Kidney (tissue), 22 donors: ENCODE measurements at places on chromosomes 4 and X. TPM values are rescaled to one million over a fixed set of nuclear protein-coding genes. Genes with fewer than 3 reads are reported as not detected.

GRCh38 chrX:72023071-72023470 lies 108.6 kb downstream of the RTL5 start:
- H3K4me1 ChIP-seq: peaks cover 4% of the 10 kb centered on the region
- H3K4me3 ChIP-seq: no peak overlapping the region
- H3K27me3 ChIP-seq: peaks cover 6% of the 10 kb centered on the region
- H3K36me3 ChIP-seq: no peaks in the 10 kb centered on the region

DNA sequence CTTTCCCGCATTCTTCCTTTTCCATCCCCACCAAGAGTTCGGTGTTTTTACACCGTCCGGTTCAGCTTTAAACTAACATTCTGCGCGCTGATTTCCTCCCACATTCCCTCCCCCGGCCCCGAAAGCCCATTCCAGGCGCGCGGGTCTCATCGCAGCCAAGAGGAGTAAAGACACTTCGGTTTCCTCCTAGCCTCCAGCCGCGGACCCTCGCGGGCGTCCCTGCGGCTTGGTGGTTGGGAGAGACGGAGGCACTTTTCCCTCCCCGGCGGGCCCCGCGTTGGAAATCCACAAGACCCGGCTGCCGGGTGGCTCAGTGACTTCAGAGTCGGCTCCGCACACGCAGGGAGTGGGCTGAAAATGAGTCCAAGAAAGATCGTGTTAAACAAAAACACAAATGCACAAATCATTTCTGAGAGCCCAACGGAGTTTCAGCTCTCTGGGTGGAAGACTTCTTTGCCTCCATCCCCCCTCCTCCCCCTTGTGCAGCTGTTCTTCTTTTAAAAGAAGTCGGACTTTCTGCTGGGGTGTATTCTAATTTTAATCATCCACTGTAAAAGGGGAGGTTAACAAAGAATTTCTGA lies 2.0 kb upstream of the ARX start:
- no peak overlapping the region for H3K27ac ChIP-seq
- no peaks in the 10 kb centered on the region for H3K36me3 ChIP-seq
- H3K4me3 ChIP-seq: no peak overlapping the region
- no peak for DNase-seq
- no peaks in the 10 kb centered on the region for H3K4me1 ChIP-seq
- peaks cover 63% of the 10 kb centered on the region for H3K27me3 ChIP-seq

DNA sequence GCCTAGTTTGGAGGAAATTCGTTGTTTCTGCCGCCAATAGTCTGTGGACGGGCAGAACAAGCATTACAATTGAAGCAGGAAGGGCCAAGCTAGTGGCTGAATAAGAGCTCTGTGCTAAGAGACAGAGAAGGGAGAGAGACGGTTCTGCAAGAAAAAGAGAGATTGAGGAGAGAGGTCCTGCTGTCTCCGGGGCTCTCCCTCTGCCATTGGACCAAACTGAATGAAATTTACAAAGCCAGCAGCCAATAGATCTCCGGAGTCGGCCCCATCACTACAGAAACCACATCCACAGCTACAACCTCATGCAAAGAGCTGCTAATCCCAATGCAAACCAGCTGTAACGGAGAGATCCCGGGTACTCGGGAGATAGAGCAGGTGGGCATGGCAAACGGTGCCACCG lies at the start of gene NLGN4X:
Gene NLGN4X, minus strand, starts transcription at position 148 of the 400 bp plus-strand sequence. CDS start 77,401 bp downstream, outside the sequence.
- H3K4me1 ChIP-seq: no peaks in the 10 kb centered on the region
- no peak for DNase-seq
- H3K27ac ChIP-seq: no peak within 1 kb of the TSS
- H3K4me3 ChIP-seq: no peak within 1 kb of the TSS
- no peaks in the 10 kb centered on the region for H3K27me3 ChIP-seq
- no peaks in the 10 kb centered on the region for H3K36me3 ChIP-seq

XK gene
- 1.3 TPM for total RNA-seq

C4orf50 gene
- total RNA-seq: 0.16 TPM

GRCh38 chr4:42151568-42152506 lies 618 bp downstream of the BEND4 start:
- H3K4me1 ChIP-seq: no peaks in the 10 kb centered on the region
- no peaks in the 10 kb centered on the region for H3K27me3 ChIP-seq
- peak overlapping the region; percentile 41 for H3K4me3 ChIP-seq
- H3K36me3 ChIP-seq: no peaks in the 10 kb centered on the region

UGT2B17 gene
- total RNA-seq: 0.38 TPM
